ENCODE measurements at places on chromosomes 16 and 17. TPM values are rescaled to one million over a fixed set of nuclear protein-coding genes. Genes with fewer than 3 reads are reported as not detected.

The BCL6B gene
- total RNA-seq = 99.3 TPM

The HIGD1B gene
- total RNA-seq = not detected

The KRTAP1-1 gene
- total RNA-seq = not detected

The PYDC1 gene
- not detected for total RNA-seq

The VPS9D1 gene
- 7.4 TPM for total RNA-seq

The NPIPA7 gene
- total RNA-seq = 0.81 TPM

The MIEF2 gene
- 21.8 TPM for total RNA-seq

The NPIPB2 gene
- total RNA-seq = 11.3 TPM

The MT1X gene
- 13.8 TPM for total RNA-seq

The KRTAP9-2 gene
- total RNA-seq = not detected

The BAHCC1 gene
- total RNA-seq = 4.7 TPM

The TMEM114 gene
- not detected for total RNA-seq

The CLDN9 gene
- not detected for total RNA-seq

The MEIOC gene
- total RNA-seq = not detected

The CCDC40 gene
- 3.2 TPM for total RNA-seq

The DRC3 gene
- 0.49 TPM for total RNA-seq

The CYLD gene
- 61.4 TPM for total RNA-seq

The ZFP90 gene
- total RNA-seq = 20.4 TPM

The SECTM1 gene
- total RNA-seq = 2.2 TPM

The TMEM238L gene
- not detected for total RNA-seq

The OR1D5 gene
- total RNA-seq = not detected

The TAC4 gene
- not detected for total RNA-seq

The EFCAB3 gene
- not detected for total RNA-seq

The CCL2 gene
- 310 TPM for total RNA-seq

The SPAG5 gene
- total RNA-seq = 30.4 TPM

The CDYL2 gene
- 38.6 TPM for total RNA-seq

The TBX2 gene
- total RNA-seq = 0.13 TPM

The OTOA gene
- total RNA-seq = 0.06 TPM

The CHRNE gene
- total RNA-seq = 0.31 TPM

The TBC1D3E gene
- not detected for total RNA-seq

The PSME3IP1 gene
- total RNA-seq = 69.4 TPM

The SLC22A31 gene
- not detected for total RNA-seq

The KRTAP9-7 gene
- total RNA-seq = not detected

The CIITA gene
- total RNA-seq = 0.06 TPM

The CACNG1 gene
- total RNA-seq = not detected

The DHRS7B gene
- total RNA-seq = 19.3 TPM

The PRAC2 gene
- total RNA-seq = not detected

The KRT28 gene
- total RNA-seq = not detected

The GLIS2 gene
- 0.97 TPM for total RNA-seq

The IGFALS gene
- total RNA-seq = under 0.01 TPM

The PRCD gene
- total RNA-seq = 0.49 TPM

The TLE7 gene
- not detected for total RNA-seq

The GNG13 gene
- total RNA-seq = not detected

The ANKFN1 gene
- total RNA-seq = not detected

Measured in bladder microvascular endothelial cell (primary cell).